Left renal pelvis (tissue), 4 donors: ENCODE measurements at places on chromosomes 3 and 15.

DNA sequence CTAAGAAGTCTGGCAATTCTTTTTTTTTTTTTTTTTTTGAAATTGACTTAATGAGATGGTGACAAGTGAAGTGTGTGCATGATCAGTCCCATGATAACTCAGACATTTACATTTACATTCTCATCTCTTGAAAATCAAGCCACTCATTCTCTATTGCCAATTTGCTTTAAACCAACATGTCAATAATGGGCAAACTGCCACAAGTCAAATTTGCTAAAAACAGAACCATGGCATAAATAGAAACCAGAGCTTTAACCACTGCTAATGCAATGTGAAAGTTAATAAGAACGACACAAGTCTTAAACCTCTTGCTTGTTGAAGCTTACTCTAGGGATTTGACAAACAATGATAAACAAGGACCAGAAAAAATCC, 12.0 kb upstream of the COL8A1 start:
- DNase-seq: no peak

DNA sequence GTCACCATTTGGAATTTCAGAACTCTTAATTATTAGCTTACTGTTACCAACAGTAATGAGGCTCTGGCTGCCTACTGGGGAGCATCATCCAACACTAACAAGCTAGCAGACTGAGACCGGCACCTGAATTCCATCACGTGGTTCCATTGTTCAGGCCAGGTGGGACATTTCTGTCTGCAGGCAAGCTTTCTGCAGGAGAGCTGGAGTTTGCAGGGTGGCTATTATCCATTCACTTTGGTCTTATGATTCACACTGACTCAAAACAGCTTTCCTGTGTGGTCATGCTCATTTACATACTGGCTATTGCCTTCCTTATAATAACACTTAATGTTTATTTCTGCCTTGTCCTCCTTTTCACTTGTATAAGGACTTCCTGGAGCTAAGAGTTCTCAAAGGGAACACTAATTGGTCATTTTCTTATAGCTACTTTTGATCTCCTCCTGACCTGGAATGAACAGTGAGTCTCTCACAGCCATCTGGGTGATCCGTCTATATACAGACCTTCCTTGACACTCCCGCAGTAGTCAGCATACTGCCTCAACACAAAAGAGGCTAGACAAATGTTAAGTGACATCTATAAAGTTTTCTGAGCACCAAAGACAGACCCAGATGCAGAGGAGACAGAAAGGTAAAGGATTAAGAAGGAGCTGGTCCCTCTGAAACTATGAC, 695.4 kb downstream of the FHIT start:
- DNase-seq: no peak

- no peak for DNase-seq
These were observed 716 bp downstream of the SMC4 start for GRCh38 chr3:160400030-160400701.

DNA sequence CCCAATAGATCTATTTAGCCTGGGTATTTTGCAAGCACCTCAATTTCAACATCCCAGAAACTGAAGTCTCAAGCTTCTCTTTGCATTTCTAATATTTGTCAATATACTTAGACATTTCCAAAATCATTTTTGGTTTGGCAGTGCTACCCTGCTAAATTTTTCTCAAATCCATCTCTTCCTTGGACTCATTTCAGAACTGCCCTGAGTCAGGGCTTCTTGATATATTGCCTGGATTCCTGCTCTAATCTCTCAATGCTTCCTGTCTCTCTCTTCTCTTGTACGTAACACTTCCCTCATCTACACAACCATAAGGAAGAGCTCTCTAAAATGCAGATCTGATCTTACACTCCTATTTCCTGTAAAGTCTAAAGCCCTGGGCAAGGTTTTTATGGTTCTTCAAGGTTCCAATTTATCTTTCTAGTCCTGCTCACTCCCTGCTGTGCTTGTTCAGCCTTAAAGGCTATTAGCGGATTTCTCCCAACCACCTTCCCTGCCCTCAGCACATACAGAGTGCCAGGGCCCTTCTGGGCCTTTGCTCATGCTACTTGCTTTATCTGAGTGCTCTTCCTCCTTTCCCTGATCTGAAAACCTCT, 53.0 kb upstream of the MME start:
- no peak for DNase-seq

DNA sequence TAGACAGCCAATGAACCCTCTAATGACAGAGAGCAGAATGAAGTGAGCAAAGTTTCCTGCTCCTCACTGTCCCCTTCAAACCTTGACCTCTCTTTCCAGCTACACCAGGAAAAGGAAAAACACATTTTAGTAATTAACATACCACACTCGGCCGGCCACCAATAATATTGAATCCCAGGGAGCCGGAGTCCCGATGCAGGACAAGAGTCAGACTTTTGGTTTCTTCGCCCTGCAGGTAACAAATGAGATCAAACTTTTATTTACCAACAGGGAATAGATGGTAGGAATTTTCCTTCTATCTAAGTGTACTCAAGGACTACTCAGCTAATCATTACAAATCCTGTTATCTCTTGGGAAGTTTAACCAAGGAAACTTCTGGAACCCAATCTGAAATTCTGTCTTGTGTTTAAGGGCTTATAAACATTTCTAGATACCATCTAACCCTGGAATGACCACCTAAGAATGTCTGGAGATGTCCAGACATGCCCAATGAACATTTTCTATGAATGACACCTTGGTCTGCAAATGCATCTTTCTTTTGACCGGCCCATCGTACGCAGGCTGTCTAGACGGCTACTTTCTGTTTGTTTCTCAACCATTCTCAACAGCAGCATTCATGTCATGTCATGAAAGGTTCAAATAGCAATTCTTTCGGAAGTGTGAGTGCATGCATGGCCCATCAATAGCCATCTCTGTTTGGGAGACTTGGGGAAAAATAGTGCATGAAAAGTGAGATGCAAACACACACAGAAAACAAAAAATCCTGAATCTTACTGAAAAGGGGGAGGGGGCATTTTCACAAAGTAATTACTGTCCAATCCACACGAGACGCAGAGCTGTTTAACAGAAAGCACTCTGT, 16.1 kb downstream of the PDZRN3 start:
- DNase-seq: no peak

DNA sequence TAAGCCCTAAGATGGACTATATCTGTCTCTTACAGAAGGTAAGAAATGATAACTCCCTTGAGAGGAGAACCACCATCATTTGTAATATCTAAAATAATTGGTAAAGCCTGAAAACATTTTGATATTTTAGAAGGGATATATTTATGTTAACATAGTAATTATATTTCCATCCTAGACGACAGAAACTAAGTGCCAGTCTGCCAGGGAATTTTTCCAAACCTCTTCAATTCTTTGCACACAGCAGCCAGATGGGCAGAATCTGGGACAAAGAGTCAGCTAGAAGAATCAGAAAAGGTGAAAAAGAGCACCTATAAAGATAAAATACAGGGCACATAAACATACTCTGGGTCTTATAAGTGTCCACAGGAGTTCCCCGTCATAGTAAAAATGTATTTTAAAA, 70.0 kb upstream of the CBLB start:
- no peak for DNase-seq

DNA sequence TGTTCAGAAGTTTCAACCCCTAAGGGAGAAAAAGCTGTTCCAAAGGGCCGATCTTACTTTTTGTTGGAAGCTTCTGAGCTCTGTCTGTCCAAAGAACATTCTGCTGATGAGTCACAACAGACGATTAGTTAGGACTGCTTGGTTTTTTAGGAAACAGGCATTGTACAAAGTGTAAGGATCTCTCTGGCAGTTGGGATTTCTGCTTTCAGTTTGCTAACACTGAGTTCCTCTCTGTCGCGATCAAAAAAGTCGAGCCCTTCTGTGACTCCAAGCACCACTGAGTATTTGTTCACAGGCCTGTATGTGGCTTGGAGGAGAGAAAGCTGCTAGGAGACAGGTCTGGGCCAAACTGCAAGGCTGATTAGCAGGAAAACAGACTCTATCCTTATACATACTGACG, 91.8 kb upstream of the PFN2 start:
- no peak for DNase-seq

DNA sequence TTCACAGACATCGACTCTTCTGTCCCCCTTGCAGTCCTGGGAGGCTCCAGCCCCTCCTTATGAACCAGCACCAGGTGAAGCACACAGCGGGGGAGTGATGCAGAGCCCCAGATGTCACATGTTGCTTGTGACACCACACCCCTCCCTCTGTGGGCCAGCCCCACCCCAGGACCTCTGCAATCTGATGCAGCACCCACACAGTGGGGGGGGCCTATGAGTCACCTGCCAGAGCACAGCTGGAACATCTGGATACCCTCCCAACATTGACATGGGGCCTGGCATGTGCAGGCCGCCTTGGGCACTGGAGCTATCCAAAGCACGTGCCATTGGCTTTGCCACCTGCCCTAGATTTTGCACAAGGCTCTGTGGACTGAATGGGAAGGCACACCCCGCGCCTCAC, 70.5 kb downstream of the FEM1B start:
- no peak for DNase-seq

- no peak for DNase-seq
These were observed 82.7 kb downstream of the RFX7 start for GRCh38 chr15:56160966-56161365.
